ENCODE measurements at places on chromosomes 6 and 20.
A peak's percentile ranks its signal among the peaks of the same experiment; 100 is the strongest.

DNA sequence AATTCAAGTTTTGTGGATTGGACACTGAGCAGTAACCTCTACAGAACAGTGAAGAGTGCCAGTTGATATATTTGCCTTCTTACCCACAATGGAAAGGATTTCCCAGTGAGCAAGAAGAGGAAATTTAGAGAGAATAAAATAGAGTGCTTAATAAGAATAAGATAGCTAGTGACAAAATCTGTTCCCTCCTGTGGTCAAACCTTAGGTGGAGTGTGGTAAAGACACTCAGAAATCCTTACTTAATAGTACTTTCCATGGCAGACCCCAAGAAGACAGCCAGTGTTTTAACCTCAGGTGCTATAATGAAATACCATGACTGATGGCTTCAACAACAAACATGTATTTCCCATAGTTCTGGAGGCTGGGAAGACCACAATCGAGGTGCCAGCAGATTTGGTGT is 108.4 kb upstream of the TNFAIP3 start:
- DNase-seq: no peak

DNA sequence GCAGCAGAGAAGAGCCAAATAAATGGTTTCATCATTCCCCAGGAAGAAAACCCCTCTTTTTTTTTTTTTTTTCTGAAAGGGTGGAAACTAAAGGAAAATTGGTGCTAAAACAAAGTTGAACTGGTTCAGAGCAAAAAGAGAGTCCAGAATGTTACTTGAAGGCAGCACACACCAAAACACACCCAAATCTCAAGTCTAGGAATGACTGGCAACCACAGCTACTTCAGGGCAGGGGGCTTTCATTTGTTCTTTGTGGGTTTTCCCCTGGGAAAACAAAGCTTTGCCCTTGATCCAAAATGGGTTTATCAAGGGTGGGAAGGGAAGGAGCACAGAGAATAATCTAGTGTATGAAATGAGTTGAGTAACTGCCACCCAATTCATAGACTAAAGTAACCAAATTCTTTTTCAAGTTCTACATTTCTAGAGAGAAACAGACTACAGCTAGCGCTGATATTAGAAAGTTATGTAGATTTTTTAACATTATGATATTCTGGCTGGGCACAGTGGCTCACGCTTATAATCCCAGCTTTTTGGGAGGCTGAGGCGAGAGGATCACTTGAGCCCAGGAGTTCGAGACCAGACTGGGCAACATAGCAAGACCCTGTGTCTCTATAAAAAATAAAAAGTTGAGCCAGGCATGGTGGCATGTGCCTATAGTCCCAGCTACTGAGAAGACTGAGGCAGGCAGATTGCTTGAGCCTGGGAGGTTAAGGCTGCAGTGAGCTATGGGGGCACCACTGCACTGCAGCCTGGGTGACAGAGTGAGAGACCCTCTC is 119.8 kb downstream of the NFATC2 start:
- no peak for DNase-seq

- DNase-seq: peak; percentile 38
These were observed 530 bp upstream of the NEDD9 start for GRCh38 chr6:11232770-11233626.

- DNase-seq: no peak
These were observed 62.9 kb upstream of the PIM1 start for GRCh38 chr6:37106982-37107491.

DNA sequence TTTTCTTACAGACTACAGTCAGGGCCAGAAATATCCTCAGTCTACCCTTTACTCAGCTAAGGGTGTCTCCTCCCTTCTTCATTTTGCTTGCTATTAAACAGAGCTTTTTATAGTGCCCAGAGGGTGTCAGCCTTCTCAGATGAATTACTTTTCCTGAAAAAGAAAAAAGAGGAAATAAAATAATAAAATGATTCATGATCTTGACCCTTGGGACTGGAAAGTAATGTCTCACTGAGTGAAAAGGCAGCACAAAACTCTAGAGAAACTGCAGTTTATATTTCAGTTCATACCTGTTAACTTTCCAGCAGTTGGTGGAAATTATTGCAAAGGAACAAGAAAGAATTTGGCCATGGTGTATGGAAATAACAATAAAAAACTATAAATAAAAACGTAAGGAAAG is 170.6 kb downstream of the IBTK start:
- no peak for DNase-seq

Measured in MM.1S (cell line).